ENCODE measurements at places on chromosomes 5 and 9.

GRCh38 chr9:135776893-135777622 is 75.1 kb downstream of the KCNT1 start:
- no peak for DNase-seq

- no peak for DNase-seq
Measured at GRCh38 chr5:142819292-142819691, 49.1 kb downstream of the ARHGAP26 start.

GRCh38 chr5:73644385-73644963 is 18.5 kb downstream of the ARHGEF28 start:
- DNase-seq: no peak

GRCh38 chr9:93659837-93660177 is 83.4 kb downstream of the PHF2 start:
- DNase-seq: no peak

GRCh38 chr9:116350213-116350612 is 196.6 kb downstream of the PAPPA start:
- DNase-seq: no peak

GRCh38 chr9:34648673-34649072 is 2.2 kb downstream of the GALT start:
- DNase-seq: no peak

- DNase-seq: peak; percentile 66
Measured at GRCh38 chr9:6984941-6985578, 227.3 kb downstream of the KDM4C start.

DNA sequence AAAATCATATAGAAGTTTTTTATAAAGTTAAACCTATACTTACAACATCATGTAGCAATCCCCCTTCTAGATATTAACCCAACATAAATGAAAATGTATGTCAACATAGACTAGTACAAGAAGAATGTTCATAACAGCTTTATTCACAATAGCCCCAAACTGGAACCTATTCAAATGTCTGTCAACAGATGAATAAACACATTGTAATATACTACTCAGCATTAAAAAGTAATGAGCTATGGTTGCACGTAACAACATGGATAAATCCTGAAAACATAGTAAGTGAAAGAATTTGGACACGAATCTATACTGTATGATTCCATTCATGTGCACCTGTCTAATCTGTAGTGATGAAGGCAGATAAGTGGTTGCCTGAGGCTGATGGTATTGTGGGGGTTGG is 73.9 kb downstream of the CSNK1G3 start:
- no peak for DNase-seq

DNA sequence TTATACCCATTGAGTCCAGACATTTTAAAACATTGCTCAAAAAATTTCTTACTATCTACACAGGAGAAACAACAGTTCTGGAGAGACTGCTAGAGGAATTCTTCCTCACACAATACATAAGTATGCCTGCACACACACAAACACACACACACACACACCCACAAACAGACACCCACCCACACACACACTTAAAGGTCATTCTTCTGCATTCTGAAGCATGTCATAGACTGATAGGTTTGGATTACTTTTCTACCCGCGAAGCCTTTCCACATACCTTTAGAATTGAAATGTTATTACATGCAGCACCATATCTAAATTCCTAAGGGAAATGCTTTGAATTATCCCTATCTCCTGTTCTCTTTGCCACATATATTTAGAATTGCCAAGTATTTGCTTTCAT is 80.2 kb downstream of the FAM174A start:
- no peak for DNase-seq

DNA sequence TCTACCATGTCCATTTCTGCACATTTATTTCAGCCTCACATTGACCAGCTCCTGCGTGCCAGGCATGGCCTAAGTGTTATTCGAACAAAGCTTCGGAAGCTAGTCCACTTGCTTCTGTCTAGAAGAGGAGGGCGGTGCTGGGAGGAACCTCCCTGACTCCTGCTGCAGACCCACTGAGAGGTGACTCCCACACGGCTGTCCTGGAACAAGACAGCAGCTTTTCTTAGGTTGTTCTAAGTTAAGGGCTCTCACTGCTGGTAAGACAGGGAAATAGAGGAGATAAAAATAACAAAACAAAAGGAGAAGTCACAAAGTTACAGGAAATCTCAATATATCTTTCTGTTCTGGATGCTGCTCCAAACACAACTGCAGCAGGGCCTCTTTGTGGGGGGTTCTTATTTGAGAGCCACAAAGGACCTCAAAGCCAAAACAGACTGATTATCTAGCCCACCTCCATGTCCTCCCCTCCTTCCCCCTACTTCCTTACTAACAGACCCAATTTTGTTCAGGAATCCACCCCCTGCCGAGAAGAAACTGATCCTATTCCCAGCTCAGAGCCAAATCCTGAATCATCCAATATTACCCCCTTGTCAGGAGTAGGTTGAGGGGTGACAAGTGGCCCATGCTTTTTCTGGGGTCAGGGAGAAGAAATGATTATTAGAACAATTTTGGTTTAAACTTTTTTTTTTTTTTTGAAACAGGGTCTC is 28.4 kb upstream of the KCNIP1 start:
- DNase-seq: no peak

DNA sequence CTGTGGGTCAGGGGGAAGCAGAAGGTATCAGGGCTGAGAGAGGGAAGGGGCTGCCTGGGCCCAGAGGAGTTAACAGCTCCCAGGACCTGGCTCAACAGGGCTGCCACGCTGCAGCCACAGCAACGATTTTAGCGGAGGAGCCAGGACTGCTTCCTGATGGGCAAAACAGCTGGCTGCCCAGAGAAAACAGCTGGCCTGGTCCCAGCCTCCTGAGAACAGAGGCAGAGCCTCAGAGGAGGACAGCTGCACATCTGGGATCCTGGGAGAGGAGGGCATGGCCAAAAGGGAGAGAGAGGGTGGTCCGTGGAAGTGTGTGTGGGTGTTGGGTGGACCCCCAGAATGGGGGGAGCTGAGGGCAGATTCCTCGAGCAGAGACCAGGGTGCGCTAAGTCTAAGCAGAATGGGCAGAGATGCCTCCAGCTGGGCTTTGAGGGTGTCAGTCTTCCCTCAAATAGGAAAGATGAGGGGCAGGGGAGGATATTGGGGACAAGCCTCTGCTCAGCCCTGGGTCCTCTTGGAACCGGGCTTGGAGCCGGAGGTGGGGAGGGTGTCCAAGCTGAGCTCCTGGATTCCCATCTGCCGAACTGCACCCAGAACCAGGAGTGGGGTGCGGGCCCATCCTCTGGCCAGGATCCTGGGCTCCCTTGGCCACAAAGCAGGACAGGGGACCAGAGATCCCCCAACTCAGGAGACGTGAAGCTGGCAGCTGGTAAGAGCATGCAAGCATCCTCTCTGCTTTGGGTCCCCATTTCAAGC is 9.1 kb upstream of the CERCAM start:
- no peak for DNase-seq

DNA sequence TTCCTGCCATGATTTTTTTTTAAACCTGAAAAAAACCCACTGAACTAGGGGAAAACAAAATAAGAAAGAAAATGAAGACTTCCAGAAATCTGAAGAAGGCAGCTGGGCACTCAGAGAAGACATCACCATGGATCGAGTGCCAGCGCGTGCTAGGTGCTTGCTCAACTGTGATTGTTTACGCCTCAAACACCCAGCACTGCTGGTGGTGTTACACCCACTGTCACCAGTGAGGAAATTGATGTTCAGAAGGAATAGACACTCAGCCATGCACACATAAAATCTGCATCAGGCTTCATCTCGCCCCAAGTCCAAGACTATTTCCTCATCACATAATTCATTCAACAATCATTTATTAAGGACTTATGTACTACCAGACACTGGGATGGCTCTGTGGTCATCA is 82.1 kb downstream of the HRH2 start:
- DNase-seq: no peak

DNA sequence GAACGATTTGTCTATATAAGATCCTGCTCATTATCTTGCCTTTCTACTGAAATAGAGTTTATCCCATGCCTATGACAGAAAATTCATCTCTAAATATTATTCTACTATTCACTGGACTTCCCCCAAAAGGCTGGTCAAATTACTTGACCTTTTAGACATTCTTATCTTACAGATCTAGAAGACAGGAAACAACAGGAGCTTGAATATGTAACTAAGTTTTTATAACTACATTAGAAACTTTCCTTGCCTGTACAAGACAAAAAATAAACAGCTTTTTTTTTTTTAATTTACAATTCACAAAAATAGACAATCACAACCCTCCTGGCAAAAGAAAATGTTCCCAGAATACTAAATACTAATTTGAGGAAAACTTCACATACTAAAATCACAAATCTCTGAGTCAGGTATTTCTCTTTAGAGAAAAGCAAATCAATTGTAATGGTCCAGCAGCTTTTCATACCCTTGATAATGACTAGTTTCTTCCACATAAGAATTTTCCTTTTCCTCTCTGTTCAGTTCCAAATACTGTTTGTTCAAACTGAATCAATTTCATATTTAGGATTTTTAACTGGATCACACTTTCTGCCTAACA is 68.6 kb downstream of the MLLT3 start:
- no peak for DNase-seq

DNA sequence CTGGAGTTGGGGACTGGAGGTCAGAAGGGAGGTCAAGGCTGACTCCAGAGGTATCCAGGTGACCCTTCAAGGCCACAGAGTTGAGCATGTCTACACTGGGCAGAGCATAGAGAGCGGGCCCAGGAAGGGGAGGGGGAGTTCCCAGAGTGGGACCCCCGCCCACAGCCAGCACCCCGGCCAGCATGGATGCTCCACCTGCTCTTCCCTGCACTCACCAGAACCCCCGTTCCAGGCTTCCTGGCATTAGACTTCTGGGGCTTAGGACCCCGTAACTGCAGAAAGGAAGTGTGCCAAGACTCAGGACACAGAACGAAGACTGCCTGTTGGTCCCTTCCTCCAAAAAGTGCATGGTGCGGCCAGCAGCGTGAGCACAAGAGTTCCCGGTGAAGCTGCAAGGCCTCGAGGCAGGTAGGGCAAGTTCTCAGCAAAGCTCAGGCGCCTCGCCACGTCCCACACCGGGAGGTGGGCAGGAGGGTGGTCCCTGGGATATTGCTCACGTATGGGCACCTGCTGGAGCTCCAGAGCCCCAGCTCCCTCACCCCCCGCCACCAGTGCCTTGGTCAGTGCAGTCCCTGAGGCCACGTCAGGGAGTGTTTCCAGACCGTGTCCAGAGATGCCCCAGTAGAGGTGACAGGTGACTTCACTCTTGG is 13.8 kb downstream of the ABO start:
- DNase-seq: no peak

GRCh38 chr9:83336706-83337105 is 201.5 kb downstream of the FRMD3 start:
- DNase-seq: no peak

DNA sequence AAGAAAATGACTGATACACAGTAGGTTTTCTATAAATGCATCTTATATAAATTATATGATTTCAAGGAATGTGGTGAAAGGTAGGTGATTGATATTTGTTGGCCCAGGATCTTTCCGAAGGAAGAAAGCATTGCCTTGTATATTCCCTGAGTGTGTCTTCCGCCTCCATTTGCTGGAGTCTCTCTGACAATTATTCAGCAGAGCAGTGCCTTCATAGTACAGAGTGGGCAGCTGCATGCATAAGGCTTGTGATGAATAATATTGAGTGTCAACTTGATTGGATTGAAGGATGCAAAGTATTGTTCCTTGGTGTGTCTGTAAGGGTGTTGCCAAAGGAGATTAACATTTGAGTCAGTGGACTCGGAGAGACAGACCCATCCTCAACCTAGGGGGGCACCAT is 58.5 kb downstream of the CETN3 start:
- DNase-seq: no peak

- no peak for DNase-seq
Measured at GRCh38 chr9:93436218-93436617, 15.3 kb upstream of the FAM120A start.
